ENCODE measurements at places on chromosomes 16 and 17.

DNA sequence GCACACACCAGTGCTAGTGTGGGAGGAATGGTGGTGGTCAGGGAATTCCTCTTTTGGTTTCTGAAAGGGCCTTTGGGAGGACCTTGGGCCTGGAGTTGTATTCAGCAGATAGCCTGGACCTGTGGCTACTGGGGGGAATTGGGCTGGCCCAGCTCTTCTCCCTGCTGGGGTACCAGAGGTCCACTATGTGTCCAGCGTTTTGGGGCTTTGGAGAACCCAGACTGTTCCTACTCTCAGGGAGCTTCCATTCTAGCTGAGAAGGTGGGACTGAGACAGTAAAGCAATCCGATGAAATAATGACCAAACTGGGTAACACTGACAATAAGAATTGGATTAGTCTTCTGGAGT lies 2.4 kb downstream of the EPN3 start:
- DNase-seq = no peak

DNA sequence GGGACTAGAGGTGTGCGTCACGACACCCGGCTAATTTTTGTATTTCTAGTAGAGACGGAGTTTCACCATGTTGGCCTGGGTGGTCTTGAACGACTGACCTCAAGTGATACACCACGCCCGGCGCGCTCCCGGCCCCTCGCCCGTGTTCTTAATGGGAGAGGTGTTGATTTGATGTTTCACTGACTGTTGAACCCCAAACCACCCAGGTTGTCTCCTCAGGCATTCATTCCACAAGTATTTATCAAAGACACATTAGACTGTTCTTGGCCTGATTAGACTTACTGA lies 1.4 kb downstream of the CENPN start:
- DNase-seq = no peak

- DNase-seq = no peak
Observed at GRCh38 chr17:50634224-50634914, at the start of gene ABCC3. TSS of gene ABCC3 (plus strand) at chr17:50634881. CDS start at chr17:50634937, 56 bp downstream.

GRCh38 chr16:50517450-50518252 lies 30.5 kb upstream of the NKD1 start:
- DNase-seq = no peak

GRCh38 chr16:58963479-58963878 lies 229.4 kb upstream of the GOT2 start:
- no peak for DNase-seq

GRCh38 chr16:89534252-89534756 lies 26.1 kb downstream of the SPG7 start:
- peak; percentile 31 for DNase-seq

- DNase-seq = peak; percentile 32
Observed at GRCh38 chr17:48335858-48336500, 94.0 kb downstream of the SKAP1 start.

DNA sequence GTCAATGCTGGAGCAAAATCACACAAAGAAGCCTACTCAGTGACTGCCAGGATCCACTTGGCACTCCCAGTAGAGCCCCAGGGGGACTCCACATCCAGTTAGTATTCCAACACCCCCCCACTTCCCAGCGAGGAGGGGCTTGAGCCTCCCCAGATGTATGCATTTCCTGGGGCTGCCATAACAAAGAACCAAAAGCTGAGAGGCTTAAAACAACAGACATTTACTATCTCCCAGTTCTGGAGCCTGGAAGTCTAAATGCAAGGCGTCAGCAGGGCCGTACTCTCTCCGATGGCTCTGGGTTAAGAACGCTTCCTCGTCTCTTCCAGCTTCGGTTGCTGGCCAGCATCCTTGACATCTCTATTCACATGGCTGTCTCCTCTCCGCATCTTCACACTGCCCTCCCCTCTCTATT lies 23.0 kb upstream of the GNA13 start:
- no peak for DNase-seq

DNA sequence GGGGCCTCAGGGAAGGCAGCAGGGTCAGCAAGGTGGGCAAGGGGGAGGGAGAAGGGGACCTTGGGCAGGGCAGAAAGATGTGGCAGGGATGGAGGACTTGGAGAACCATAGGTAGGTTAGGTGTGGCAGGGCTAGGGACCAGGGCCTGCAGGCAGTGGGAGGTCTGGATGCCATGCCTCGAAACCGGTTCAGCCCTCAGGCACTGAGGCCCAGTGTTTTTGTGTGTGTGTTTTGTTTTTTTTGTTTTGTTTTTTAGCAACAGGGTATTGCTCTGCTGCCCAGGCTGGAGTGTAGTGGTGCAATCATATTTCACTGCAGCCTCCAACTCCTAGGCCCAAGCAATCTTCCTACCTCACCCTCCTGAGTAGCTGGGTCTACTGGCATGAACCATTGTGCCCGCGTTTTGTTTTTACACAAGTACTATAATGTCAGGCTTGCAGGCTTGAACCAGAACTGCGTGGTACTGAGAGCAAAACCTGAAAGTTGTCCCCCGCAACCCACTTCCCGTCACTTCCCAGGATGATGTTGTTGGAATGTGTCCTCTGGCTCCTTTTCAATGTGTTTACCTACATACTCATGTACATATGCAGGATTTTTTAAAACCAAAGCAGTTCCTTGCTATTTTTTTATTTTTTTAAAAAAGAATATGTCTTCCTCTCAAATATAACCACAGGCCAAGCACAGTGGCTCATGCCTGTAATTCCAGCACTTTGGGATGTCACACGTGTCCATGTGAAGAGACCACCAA lies 12.4 kb downstream of the ODAD4 start:
- DNase-seq = no peak

DNA sequence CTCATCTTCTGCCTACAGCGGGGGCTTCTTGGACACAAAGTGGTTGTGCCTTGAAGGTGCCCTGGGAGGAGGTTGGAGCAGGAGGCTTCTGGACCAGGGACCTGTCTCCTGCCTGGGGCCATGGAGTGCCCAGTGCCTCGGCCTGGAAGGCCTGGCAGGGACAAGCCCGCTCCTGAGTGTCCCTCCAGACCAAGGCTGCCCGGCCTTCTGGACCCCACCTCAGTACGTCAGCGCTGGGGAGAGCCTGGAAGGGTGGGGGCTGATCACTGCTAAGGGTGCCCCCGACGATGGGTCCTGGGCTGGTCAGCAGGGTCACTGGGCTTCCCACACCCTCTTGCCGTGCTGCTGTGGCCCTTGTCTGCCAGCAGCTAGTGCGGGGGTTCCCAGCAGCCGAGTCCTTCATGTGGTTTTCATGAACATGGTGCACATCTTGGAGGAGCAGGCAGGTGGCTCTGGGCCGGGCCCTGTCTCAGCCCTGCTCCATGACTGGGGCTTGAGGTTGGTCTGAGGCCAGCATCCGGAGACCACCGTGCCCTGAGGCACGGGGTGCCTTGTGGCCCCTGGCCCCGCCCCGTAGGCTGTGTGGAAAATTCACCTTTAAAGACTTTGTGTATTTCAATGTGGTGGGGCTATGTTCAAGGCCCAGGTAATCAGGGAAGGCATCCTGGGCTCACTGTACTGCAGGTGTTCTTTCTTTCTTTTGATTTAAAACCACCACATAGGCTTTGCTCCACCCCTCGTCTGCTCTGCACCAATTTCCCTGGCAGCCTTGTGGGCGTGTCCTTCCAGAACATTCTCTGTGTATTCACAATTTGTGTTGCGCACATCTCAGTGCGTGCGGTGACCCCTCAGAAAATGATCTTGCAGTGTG lies 22.4 kb downstream of the MGRN1 start:
- no peak for DNase-seq

- no peak for DNase-seq
Observed at GRCh38 chr16:24978370-24978914, 36.7 kb downstream of the ARHGAP17 start.

- DNase-seq = peak; percentile 53
Observed at GRCh38 chr17:63949576-63950250, 17.6 kb upstream of the CD79B start.

- no peak for DNase-seq
Observed at GRCh38 chr16:15552507-15552906, 90.4 kb downstream of the MARF1 start.

DNA sequence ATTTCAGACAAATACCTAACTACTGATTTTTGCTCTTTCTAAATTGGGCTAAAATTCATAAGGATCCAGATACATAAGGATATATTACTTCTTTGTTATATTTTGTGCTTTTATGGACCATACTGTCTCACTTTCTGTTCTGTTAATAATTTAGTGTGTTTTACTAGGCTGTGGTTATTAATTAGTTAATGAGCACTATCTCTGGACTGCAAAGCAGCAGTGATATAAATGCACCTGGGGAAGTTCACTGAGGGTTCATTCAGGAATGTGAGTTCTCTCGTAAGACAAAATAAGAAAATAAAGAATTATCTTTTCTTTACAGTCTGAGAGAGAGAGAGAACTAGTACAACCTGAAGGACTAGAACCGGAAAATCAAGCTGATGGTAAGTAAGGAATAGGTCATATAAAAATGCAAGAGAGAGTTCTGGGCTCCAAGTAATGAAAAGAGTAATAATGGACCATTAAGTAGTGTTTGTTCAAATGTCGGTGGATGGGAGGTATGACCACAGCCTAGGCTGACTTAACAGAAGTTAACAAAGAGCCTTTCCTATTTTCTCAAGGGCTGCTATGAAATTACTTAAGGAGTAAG lies 55.6 kb downstream of the IKZF3 start:
- DNase-seq = no peak

DNA sequence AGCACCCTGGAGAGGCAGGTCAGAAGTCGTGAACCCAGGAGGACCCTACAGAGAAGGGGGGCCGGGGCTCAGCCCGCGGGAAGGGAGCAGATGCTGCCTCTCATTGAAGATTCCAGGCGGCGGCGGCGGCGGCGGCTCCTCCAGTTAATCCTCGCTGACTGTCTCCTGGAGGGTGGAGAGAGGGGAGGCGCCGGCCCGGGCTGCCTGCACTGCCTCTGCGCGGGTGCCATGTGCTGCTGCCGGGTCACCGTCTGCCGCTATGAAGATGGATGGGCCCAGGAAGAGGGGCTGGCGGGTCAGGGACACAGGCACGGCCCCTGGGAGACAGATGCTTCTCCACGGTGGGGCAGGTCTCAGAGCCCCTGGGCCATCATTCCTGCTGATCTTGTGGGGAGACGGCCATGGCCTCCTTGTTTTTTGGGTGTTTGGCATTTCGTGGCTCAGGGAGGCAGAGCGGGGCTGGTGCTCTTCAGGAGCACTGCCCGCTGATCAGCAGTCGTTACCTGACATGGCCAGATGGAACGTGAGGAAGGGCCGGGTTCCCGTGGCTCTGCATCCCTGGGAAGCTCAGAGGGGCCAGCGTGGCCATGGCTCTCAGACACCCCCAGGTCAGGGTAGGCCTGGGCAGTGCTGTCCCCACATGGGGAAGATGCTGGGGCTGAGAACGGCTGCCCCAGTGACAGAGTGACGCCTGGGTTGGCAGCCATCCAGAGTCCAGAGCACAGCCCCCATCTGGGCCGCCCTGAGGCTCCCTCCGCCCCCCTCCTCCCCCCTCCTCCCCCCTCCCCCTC lies 36.1 kb downstream of the GINS2 start:
- peak; percentile 57 for DNase-seq

- DNase-seq = no peak
Observed at GRCh38 chr16:50025537-50025931, 509 bp downstream of the CNEP1R1 start.

GRCh38 chr17:30939051-30939689 lies 17.4 kb downstream of the ADAP2 start:
- DNase-seq = no peak

- peak; percentile 59 for DNase-seq
Observed at GRCh38 chr17:301681-302299, 50.8 kb downstream of the RPH3AL start.

- DNase-seq = peak; percentile 46
Observed at GRCh38 chr16:75264999-75265910, 13.8 kb upstream of the BCAR1 start.

- no peak for DNase-seq
Observed at GRCh38 chr17:9037736-9038135, 16.4 kb downstream of the NTN1 start.

- DNase-seq = no peak
Observed at GRCh38 chr16:79991969-79992368, 391.4 kb upstream of the MAF start.

DNA sequence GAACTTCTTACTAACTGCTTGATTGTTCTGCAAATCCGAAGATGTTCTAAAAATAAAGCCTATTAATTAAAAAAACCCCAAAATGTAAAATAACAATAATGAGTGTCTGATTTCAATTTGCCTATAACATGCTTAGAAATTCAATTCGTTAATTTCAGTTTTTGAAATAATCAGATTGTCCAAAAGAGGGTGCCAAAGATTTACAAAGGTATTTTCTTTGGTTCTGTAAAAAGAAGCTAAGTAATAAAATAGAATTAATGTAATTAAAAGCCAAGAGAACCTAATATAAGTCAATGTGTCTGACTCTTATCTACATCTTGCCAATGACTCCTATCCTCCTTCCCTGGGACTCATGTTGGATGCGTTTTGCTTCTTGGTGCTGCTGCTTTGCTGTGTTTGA lies 75.0 kb upstream of the CPHXL start:
- no peak for DNase-seq

DNA sequence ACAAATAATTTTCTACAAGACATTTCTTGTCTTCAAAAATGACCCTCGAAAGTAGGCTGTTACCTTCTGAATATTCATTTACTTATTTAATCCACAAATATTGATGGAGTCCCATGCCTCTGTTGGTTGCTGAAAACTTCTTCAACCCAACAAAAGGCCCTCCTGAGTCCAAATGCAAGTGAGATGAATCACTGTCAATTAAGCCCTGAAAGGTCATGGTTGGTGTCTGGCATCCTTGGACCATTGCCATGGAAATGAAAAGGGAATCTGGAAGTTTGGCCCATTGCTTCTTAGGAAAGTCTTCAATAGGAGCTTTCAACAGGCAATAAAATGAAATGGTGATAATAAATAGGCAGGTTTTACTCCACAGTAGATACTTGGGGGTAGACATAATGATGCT lies 364.7 kb upstream of the DYNLRB2 start:
- no peak for DNase-seq

DNA sequence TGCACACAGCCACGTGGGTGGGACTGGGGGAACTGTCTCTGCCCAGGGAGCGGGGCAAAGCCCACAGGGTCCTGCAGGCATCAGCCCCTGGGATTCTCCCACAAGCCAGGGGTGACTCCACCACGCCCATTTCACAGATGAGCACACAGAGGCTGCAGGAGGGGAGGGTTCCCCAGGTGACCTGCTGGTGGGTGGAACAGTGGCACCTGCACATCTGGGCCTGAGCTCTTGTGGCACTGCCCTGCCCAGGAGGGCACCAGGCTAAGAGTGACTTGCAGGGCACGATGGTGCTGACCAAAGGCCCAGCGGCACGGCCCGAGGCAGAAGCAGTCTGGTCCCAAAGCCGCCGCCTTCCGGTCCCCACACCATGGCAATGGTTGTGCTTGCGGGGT lies 23.9 kb downstream of the PIEZO1 start:
- DNase-seq = no peak

DNA sequence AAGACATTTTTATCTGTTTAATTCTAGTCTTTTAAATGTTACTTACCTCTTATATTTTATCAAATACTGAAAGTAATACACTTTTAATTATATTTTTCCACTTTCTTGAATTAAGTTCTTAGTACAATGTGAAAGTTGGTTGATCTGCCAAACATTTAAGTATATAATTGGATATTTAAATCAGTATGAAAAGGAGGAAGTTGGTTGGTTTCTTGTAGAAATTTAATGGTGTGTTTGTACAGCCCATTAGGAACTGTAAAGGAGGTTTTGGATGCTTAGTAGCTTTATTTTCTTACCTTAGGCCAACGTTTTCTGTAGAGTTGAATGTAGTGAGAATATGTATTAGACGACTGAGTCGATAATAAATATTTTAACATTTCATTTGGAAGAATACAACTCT lies 5.4 kb downstream of the NFATC3 start:
- DNase-seq = no peak

Measured in hindlimb muscle (tissue), 1 donor.